ENCODE measurements at places on chromosomes 1 and 21. TPM values are rescaled to one million over a fixed set of nuclear protein-coding genes. Genes with fewer than 3 reads are reported as not detected.

Gene PAPPA2
- total RNA-seq, result 0.02 TPM

Gene NBPF1
- 17.5 TPM for total RNA-seq

Gene CD1B
- total RNA-seq, result not detected

Gene PRAMEF4
- 0.06 TPM for total RNA-seq

Gene THEMIS2
- total RNA-seq, result 0.53 TPM

Gene SPRR2B
- not detected for total RNA-seq

Gene KRTAP19-2
- total RNA-seq, result not detected

Gene TEDDM1
- not detected for total RNA-seq

Gene EDEM3
- total RNA-seq, result 9.0 TPM

Gene S100B
- total RNA-seq, result not detected

Gene FCGR3B
- total RNA-seq, result not detected

Gene ZNF593OS
- total RNA-seq, result not detected

Gene SRP9
- 232 TPM for total RNA-seq

Gene SPRR3
- total RNA-seq, result not detected

Gene CAPN8
- 1.00 TPM for total RNA-seq

Gene NGF
- total RNA-seq, result 0.38 TPM

Gene SLC50A1
- total RNA-seq, result 34.2 TPM

Gene CYP4Z1
- not detected for total RNA-seq

Gene ANKRD65
- total RNA-seq, result 0.03 TPM

Gene HES5
- total RNA-seq, result not detected

Gene UBL4B
- total RNA-seq, result not detected

Gene TMEM240
- total RNA-seq, result 0.75 TPM

Gene SHE
- 0.16 TPM for total RNA-seq

Gene USH2A
- total RNA-seq, result not detected

Gene SLAMF1
- total RNA-seq, result not detected

Gene SLC25A33
- 3.3 TPM for total RNA-seq

Gene C1orf87
- not detected for total RNA-seq

All from A549 treated with AZD2906 at 1 μM for 4 hours (cell line).